Substantia nigra (tissue), 51 donors: ENCODE measurements at places on chromosomes 4 and X.

DNA sequence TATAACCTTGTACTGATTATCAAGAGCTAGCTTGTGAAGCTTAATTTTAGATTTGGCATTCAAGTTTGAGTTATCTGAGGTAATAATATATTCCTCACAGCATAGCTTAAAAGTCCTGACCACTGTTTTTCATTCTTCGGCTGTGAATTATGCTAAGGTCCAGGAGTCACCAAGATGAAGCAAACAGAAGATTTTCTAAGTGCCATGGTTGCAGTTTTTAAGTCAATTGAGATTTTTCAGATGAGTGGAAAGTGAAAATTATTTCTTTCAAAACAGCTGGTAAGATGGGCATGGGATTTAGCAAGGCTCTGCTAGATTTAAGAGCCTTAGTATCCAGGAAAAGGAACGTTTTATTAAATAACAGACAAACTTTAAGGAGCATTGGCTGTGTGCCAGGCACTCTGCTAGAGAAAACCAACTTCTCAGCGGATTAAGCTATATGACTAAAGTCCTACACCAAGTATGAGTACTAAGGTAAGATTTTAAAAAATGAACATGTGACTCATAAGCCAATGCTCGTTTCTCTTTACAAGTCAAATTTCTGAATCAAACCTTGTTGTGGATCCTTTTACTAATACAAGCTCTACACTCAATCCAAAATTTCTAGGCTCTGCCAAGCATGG, 149.9 kb upstream of the IL15 start:
- DNase-seq, result no peak

DNA sequence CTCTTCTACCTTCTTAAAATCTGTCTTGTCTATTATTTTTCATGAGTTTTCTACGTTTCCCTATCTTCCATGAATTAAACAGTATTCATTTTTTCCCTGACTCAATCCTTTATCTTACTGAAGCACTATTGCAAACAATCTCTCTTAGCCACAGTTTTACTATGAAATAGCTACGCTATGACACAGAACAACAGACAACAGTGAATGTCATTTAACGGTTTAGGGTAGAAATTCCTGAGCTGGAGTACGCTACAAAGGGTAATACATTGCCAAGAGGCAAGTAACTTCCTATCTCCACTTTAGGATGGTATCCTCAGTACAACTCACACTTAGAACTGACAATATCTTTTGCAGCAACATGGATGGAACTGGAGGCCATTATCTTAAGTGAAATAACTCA, 552.6 kb downstream of the INPP4B start:
- no peak for DNase-seq

DNA sequence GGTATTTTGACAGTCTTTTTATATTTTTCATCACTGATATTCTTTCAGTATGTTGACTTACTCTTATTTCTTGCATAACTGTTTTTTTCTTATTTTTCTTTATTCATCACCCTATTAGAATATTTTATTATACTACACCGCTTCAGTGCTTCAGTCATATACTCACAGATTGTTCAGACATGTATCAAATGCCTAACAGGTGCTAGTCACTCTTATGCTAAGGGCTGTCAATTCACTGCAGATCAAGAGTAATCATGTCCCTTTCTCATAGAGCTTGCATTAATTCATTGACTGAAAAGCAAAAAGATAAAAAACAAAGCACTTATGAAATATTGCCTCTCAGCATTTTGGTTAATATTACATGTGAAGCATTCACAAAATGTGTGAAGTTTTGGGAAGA, 1435.6 kb downstream of the STIM2 start:
- no peak for DNase-seq

GRCh38 chrX:19389227-19389845, 45.6 kb downstream of the PDHA1 start:
- DNase-seq, result no peak

GRCh38 chr4:24644983-24645764, 60.8 kb upstream of the DHX15 start:
- DNase-seq, result no peak

DNA sequence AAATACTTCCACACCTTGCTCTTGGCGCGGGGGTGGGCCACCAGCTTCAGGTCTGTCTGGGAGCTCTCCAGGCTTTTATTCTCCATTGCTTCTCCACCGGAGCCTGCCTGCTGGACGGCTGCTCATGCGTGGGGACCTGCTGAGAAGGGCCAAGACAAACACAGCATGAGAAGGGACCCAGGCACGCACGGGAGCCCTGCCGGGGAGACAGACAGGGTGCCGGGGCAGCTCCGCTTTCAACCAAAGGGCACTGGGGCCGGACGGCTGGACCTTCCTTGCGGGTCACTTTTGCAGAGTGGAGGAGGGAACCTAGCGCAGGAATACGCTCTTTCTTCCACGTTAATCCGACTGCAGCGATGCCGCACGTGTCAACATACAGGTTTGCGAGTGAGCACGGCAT, 10.1 kb downstream of the DHRSX start:
- DNase-seq, result no peak

DNA sequence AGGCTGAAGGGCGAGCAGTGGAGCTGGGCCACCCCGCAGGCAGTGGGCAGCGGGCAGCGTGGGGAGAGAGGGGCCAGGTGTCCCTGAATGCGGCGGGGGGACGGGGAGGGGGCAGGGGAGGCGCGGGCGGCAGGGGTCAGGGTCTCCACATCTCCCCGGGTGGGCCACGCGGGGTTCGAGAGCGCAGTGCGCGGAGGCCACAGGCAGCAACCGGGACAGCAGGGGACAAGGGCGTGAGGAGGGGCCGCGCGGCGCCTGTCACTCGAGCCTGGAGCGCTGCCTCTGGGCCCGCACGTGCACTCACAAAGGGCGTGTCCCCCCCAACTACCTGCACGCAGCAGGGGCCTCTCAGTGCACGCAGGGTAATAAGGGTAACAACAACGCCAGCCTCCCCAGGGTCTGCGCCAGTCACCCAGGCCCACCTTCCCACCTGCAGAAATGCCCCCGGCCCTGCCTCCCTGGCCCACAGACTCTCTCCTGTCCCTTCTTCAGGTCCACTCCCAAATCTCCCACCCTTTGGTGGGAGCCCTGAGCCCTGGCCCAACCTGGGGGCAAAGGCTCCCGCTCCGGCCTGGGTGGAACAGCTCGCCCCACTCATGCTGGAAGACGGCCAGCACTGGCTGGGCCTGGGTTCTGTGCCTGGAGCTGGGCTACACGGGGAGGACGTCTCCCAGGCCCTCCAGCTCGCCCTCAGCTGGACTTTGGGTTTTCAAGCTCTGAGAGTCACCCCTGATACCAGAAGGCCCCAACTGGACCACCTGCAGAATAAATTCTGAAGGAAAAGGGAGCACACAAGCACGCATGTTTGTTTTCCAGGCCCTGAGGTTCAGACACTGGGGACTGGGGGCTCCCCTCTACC, 53.2 kb downstream of the ZFYVE28 start:
- no peak for DNase-seq

DNA sequence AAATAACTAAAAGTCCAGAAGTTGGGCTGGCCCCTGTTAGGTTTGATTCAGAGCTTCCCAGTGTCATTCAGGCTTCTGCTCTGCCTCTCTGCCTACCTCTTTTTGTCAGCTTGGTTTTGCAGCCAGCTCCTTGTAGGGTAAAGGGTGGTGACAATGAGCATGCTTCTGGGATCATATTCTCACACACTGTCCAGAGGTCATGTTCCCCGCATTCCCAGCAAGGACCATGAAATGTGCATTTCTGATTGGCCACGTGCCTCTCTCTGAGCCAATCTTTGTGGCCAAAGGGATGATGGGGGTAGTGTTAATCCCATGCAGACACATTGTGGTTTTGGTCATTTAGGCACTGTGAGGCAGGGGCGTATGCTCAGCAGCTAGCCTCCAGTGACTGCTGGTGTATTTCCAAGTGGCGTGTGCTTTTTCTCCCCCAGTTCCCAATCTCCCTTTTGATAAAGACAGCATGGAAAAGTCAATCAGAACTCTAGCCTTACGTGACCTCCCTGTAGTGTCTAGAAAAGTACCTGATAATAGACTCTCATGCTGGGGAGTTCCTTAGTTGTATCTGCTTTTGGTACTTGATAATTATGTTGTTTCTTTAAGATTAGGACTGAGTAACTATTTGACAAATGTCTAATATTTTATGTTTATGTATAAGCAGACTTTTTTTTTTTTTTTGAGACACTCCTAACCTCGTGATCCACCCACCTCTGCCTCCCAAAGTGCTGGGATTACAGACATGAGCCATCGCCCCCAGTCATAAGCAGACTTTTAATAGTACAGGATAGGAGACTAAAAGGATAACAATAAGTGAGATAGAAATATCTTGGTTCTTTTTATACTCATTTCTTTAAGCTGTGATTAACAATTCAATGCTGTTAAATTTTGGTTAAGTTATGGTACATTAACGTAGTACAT, 57.8 kb downstream of the KIAA0232 start:
- DNase-seq, result no peak

GRCh38 chr4:154642373-154643009, 30.0 kb upstream of the FGG start:
- no peak for DNase-seq

- DNase-seq, result peak; percentile 19
Measured at GRCh38 chr4:149980941-149981340, 97.3 kb upstream of the DCLK2 start.

- no peak for DNase-seq
Measured at GRCh38 chrX:2584251-2585157, 83.7 kb upstream of the DHRSX start.

DNA sequence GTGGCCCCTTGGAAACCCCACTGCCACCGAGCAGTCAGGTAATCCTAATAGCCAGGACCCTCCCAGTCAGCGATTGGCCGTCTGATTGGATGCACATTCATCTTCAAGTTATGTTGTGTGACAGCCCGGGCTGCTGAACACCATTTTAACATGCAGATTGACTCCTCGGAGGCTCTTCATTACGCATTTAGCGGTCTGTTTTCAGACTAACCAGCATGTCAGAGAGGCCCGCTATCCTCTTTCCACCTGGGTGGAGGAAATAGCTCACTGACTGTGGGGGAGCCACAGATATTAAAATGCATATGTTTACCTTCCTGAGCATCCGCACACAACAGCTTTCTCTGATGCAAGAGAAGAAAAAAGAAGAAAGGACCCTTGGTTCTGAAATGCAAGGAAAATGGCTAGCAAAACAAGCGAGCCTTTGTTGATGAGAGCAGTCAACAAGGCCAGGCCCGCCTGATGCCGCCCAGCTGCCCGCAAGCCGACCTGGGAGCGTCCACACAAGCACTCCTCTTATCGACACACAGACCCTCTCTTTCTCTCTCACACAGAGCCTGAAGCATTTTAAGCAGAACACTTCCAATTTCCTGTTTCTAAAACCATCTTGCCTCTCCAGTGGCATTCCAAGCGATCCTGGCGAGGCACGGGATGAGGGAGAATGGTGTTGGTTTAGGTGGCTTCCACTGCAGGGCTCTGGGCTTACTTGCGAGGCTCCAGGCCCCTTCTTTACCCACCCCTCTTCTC, 118.3 kb downstream of the MGST2 start:
- DNase-seq, result peak; percentile 9

- DNase-seq, result peak; percentile 1
Measured at GRCh38 chrX:112048707-112049106, 33.9 kb downstream of the TRPC5 start.

DNA sequence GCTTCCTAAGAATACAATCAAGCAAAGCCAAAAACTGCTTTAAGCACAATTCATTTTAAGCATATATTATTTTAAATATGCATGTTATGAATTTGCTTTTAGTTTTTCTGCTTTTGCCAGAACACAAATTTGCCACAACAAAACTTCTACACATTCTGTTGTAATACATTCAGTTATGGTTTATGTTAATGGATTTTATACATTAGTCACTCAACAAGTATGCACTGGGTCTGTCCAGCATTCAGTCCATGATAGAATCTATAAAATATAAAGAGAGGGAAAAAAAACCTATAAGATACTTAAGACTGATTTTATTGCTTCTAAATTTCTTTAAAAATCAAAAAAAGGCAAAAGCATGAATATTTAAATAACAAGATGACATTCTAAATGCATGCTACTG, 22.2 kb downstream of the IQCM start:
- no peak for DNase-seq

GRCh38 chr4:155709918-155710317, 43.3 kb downstream of the GUCY1A1 start:
- no peak for DNase-seq

GRCh38 chrX:39820938-39821708, 276.6 kb downstream of the BCOR start:
- no peak for DNase-seq

DNA sequence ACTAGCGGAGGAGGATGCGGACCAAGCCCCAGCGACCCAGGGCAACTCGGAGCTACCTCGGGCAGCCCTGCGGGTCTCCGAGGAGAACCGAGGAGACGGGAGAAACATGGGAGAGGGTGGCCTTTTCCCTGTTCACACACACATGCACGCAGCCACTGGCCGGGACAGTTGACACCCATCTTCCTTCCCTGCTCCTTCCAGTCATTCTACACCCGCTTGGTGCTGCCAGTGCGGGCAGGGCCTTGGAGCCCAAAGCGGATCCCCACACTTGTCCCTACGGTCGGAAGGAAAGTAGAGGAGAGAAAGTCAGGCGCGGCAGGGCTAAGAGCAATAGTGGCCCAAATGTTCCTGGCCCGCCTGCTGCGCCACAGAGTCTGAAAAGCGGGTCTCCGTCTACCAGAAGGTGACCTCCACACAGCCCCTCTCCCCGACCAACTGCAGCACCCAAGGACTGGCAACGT, 1.1 kb upstream of the PPP3CA start:
- DNase-seq, result no peak

GRCh38 chr4:113349430-113349829, 300.0 kb downstream of the ANK2 start:
- DNase-seq, result no peak

DNA sequence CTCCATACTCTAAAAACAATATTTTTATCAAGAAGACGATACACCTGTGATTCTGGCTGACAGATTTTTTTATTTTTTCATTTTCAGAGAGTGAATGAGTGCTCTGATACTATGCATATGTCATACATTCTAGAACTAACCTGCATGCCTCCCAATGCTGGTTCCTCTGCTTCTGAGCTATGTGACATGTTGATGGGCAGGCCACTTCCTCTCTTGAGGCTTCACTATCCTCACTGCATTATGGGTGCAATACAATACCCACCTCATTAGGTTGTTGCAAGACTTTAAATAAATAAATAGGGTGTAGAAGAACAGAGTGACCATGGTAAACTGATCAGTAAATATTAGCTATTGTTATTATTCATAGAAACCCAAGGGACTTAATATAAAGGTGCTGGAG, 408.3 kb downstream of the HNRNPD start:
- no peak for DNase-seq

- no peak for DNase-seq
Measured at GRCh38 chr4:129747756-129748155, 651.8 kb downstream of the C4orf33 start.

GRCh38 chr4:189124149-189124758, 816.4 kb upstream of the FRG1 start:
- DNase-seq, result peak; percentile 8
